Activated CD4-positive, alpha-beta T cell treated with anti-CD3 and anti-CD28 coated beads for 1 hour (primary cell): ENCODE measurements at places on chromosomes 11 and 22.

DNA sequence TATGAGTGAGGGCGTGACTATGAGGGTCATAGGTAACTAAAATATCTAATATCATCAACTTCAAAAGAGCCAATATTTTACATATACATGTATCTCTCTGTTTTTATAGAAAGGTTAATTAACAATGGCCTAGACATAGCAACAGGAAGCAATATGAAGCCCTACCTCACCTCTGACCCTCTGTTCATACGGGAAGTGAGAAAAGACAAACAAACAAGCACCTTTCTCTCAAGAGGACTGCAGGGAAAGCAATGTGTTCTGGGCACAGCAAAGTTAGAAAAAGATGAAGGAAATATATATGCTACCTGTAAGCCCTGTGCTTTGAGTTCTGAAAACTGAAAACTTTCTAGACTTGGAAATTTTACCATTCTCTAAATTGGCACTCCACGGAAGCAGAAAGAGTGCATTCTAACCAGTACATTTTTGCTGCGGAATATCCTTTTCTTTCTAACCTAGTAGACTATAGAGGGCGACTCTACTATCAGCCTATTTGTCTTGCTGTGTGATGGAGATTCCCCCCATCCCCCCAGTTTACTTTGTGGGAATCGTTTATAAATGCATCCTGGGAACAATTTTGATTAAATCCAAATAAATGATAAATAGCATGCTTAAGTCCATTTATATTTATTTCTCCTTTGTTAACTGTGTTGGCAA lies 830.4 kb upstream of the FAT3 start:
- DNase-seq: no peak

DNA sequence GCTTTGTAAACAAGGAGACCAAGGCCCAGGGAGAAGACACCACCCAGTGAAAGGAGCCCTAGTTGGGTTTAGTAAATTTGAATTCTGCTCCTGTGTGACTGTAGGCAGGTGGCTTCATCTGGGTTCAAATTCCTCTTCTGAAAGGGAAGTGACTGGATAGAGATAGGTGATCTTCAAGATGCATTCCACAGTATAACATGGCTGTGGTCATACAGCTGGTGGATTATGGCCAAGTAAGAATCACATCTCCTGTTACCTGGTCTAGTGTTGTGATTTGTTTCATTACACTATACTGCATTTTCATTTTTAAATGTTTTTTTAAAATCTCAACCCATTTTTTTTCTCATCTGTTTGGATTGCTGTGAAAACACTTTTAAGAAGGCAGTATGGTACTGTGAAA lies 58.0 kb upstream of the PICALM start:
- no peak for DNase-seq

GRCh38 chr11:119025978-119026766 lies 4.5 kb downstream of the SLC37A4 start:
- DNase-seq: no peak

- no peak for DNase-seq
Observed at GRCh38 chr11:12889243-12889642, 119.9 kb upstream of the RASSF10 start.

DNA sequence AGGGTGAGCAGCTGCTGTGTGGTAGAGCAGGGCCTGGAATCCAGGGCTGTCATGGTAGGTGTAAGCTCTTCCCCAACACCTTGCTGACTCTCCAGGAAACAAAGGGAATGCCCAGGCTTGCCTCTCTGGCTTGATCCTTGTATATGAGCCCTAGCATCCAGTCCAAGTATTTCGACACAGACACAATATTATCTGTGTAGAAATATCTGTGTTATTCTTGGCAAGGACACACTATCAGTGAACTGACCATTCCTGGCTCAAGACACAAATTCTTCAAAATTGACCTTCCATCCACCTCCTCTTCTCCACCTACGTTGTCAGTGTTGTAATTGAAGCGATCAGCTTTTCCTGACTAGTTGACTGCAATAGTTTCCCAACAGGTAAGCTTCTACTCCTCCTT lies 312.0 kb upstream of the NARS2 start:
- DNase-seq: no peak

- peak; percentile 78 for DNase-seq
Observed at GRCh38 chr11:1763796-1764661, at the start of gene CTSD. TSS of gene CTSD (minus strand) at chr11:1763927. CDS start at chr11:1763859, 68 bp downstream.

- no peak for DNase-seq
Observed at GRCh38 chr11:72705442-72706365, 31.5 kb upstream of the PDE2A start.

GRCh38 chr22:19105867-19106802 lies 16.1 kb downstream of the DGCR2 start:
- DNase-seq: peak; percentile 45

- DNase-seq: no peak
Observed at GRCh38 chr11:71266114-71266833, 13.9 kb upstream of the SHANK2 start.

DNA sequence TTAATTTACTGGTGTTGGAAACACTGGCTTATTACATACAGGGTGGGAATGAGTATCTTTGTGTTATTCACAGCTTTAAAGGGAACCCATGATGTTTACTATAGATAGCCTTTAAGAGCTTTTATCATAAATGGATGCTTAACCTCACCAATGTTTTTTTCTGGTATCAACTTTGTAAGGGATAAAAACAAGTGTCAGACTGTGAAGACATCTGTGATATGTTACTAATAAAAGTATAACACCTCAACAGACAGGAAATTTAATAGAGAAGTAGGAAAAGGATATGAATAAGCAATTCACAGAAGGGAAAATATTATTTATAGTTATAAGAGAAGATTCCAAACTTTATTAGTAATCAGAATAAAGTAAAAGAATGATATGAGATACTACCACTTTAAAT lies 46.3 kb downstream of the ACAT1 start:
- DNase-seq: no peak

DNA sequence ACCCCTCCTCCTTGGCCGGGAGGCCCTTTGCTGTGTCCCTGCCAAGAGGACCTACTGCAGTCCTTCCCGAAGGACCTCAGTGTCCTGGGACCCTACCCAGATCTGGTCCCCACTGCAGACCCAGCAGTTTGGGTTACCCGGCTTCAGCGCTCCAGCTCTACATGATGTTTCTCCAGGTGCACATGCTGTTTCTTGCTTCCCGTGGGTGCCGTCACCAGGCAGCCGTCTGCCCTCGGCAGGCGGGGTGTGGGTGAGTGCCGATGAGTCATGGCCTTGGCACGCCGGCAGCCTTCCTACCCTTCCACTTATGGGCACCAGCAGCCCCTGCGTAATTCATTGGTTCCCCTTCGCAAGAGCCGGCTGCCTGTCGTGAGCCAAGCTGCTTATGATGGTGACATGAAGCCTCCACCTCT lies 101.8 kb downstream of the BCR start:
- DNase-seq: no peak

- DNase-seq: no peak
Observed at GRCh38 chr11:33025339-33025722, 9.7 kb downstream of the DEPDC7 start.

- no peak for DNase-seq
Observed at GRCh38 chr11:131686836-131687235, 316.4 kb downstream of the NTM start.

GRCh38 chr22:39117585-39118191 lies 20.6 kb downstream of the APOBEC3H start:
- DNase-seq: peak; percentile 43

GRCh38 chr11:46239801-46240061 lies 37.7 kb upstream of the CREB3L1 start:
- DNase-seq: no peak

- no peak for DNase-seq
Observed at GRCh38 chr11:114110952-114111947, 51.7 kb downstream of the ZBTB16 start.

DNA sequence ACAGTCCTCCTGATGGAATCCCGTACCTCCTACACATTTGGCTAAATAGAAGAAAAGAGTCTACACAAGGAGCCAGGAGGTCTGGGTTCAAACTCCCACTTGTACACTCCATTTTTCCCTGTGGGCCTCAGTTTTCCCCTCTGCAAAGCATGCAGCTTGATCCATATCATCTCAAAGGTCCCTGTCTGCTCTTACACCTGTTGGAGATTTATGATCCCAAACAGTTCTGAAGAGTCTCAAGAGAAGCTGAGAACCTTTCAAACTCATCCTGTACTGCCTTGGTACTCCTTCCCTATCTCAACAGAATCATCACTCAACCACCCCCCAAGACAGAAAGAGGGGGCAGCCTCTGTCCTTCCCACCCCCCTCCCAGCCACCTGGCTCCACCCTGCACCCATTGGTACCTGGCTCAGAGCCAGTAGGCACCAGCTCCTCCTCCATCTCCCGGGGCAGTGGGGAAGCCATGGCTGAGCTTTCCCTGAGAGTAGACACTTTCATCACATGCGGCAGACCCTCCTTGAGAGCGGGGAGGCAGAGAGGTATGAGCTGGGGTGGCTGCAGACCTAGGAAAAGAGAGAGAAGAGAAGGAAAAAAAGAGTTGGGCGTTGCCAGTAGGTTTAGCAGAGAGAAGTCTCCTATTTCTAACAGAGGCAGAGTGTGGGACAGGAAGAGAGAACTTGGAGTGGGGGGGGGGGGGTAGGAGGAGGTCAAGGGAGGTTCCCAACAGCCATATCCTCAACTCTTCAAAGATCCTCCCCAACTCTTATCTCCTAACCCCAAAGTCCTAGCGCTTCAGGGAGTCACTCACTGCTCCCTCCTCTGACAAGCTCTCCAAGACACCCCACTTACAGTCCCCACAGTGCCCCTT lies 3.1 kb downstream of the TNKS1BP1 start:
- DNase-seq: no peak

- DNase-seq: no peak
Observed at GRCh38 chr11:32884770-32885384, 7.7 kb upstream of the QSER1 start.

- DNase-seq: no peak
Observed at GRCh38 chr11:84855508-84856245, 771.5 kb downstream of the DLG2 start.

DNA sequence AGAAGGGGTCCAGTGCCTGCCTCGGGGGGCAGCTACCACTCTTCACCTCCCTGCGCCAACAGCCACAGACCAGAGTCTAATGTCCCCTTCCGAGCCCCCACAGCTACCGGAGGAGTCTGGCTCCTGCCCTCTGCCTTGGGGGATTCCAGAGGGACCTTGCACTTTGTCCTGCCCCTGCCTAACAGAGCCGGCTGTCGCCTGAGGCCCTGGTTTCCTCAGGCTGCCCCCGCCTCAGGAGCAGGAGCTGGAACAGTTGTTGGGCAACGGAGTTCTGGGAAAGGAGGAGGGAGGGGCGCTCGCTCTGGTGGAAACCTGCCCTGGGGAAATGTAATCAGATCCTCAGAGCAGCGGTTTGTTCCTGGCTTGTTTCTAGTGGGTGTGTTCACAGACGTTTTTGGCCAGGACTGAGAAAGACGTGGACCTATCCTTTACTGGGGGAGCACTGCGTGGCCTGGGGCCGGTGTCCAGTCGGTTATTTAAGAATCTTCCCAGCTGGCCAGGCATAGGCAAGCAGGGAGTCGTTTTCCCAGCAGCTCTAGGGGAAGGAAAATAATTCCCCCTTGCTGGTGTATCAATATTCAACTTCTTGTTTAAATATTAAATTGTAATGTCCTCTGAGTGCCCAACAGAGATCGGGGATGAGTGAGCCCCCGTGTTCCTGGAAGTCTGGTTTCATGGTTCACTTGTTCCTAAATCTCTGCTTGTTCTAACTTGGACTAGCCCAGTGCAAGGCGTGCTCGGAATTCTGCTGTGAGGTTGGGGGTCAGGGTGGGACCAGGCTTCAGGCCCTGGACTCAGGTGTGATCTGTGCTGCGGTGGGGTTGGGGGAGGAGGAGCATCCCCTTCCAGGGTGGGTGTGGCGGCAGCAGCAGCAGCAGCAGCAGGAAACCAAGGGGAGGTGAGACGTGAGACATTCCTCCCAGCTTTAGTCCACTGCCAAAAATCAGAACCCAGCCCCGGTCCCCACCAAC lies 32.1 kb downstream of the A4GALT start:
- DNase-seq: no peak

DNA sequence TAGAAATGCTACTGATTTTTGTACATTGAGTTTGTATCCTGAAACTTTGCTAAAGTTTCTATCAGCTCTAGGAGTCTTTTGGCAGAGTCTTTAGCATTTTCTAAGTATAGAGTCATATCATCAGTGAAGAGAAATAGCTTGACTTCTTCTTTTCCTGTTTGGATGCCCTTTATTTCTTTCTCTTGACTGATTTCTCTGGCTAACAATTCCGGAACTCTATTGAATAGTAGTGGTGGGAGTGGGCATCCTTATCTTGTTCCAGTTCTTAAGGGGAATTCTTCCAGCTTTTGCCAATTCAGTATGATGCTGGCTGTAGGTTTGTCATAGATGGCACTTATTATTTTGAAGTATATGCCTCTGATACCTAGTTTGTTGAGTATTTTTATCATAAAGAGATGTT lies 197.7 kb downstream of the AASDHPPT start:
- no peak for DNase-seq

GRCh38 chr11:70667767-70668166 lies 269.4 kb downstream of the CTTN start:
- DNase-seq: no peak

DNA sequence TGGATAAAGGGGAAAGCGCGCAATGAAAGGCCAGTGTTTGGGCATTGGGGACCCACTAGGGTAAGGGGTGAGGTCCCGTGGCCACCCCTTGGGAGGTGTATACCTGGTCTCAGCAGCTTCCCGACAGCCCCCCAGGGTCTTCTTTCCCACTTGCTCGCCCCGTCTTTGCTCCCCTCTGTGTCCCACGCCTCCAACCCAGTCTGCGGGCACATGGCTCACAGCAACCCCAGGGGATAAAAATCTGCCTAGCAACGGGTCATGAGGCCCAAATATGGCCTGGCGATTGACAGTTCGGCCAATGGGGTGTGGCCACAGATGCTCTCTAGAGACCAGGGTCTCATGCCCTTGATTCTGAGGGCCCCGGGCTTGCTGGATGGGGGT lies 41.6 kb downstream of the AHNAK start:
- DNase-seq: no peak

DNA sequence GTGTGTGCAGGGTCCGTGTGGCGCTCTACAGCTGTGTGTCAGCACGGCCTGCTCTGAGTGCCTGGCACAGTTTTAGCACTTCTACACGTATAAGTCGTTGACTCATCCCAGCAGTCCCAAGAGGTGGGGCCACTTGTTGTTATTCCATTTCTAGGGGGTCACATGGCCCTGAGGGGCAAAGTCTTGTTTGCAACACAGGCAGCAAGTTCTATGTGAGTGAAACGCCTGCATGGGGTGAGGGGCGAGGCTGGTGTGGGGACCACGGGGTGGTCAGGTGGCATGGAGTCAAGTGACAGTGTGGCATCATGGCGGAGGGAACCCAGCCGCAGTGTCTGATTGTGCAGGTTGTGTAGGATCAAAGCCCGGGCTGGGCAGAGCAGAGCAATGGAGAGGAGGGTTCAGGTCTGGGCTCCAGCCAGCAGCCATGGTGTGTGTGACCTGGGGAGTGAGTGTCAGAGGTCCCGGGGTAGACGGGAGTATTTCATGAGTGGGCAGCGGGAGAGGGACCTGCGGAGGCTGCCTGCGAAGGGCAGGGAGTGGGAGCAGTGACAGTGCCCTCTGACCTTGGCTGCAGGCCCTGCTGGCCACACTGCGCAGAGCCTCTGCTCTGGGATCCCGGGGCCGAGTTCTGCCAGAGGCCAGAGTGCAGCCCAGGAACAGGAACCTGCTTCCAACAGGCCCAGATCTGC lies 27.9 kb downstream of the SHANK3 start:
- DNase-seq: no peak

DNA sequence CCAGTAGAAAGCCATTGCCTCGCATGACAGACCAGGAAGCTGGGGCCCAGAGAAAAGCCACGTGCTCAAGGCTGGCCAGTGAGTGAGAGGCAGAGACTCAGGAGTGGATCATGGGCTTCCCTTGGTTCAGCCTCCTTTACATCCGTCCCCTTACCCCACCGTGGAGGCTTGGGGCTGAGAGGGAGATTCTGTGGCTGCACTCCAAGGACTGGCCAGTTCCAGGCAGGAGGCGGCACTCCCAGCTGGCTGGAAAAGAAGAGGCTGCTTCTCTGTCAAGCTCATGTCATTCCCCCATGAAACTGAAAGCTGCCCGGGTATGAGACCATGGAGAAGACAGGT lies 6.6 kb upstream of the ASCL2 start:
- no peak for DNase-seq
